ENCODE measurements at places on chromosomes 11 and 22. TPM values are rescaled to one million over a fixed set of nuclear protein-coding genes. Genes with fewer than 3 reads are reported as not detected.

The TRIM5 gene
- 116 TPM for total RNA-seq

The DEFB131B gene
- not detected for total RNA-seq

The OR10V1 gene
- total RNA-seq, result not detected

The CRYBB3 gene
- not detected for total RNA-seq

The SLC5A1 gene
- not detected for total RNA-seq

The HTR3A gene
- not detected for total RNA-seq

The PAMR1 gene
- 0.25 TPM for total RNA-seq

The TMEM121B gene
- under 0.01 TPM for total RNA-seq

The CRY2 gene
- total RNA-seq, result 14.5 TPM

The RFPL2 gene
- total RNA-seq, result not detected

The KRTAP5-2 gene
- not detected for total RNA-seq

The HIRA gene
- total RNA-seq, result 28.5 TPM

The MUC5AC gene
- not detected for total RNA-seq

The OR4D5 gene
- total RNA-seq, result not detected

The OR10A2 gene
- total RNA-seq, result not detected

The HORMAD2 gene
- total RNA-seq, result not detected

The UNC93B1 gene
- 19.1 TPM for total RNA-seq

The FERMT3 gene
- total RNA-seq, result 2.8 TPM

The SERPIND1 gene
- total RNA-seq, result under 0.01 TPM

The GLYATL1 gene
- total RNA-seq, result not detected

The OR5P2 gene
- not detected for total RNA-seq

The FOXR1 gene
- not detected for total RNA-seq

The PTPN5 gene
- not detected for total RNA-seq

The OR51E2 gene
- total RNA-seq, result not detected
